ENCODE measurements at places on chromosomes 1 and 21.

DNA sequence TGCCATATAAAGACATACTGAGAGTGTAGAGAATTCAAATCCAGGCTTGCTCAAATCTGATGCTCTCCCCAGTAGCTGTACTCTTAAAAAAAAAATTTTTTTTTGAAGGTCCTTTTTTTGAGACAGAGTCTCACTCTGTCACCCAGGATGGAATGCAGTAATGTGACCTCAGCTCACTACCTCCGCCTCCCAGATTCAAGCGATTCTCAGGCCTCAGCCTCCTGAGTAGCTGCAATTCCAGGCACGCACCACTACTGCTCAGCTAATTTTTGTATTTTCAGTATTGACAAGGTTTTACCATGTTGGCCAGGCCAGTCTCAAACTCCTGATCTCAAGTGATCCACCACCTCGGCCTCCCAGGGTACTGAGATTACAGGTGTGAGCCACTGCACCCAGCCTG lies 28.7 kb downstream of the STYXL2 start:
- no peak for DNase-seq

DNA sequence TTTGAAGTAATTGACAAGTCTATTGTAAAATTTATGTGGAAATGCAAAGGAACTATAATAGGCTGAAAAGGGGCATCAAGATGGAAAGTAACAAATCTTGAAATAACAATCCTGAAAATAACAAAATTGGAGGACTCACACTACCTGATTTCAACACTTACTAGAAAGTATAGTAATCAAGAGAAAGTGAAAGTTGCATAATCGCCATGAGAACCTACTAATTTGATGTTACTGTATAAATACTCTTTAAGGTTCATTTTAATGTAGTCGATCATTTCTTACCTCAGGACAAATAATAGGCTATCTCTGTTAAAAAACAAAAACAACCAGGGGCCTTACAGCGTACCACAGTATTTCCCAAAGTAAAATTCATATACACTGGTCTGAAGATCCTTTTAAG lies 71.7 kb downstream of the EDEM3 start:
- no peak for DNase-seq

- no peak for DNase-seq
Measured at GRCh38 chr1:27005166-27005530, 7.5 kb downstream of the TENT5B start.

DNA sequence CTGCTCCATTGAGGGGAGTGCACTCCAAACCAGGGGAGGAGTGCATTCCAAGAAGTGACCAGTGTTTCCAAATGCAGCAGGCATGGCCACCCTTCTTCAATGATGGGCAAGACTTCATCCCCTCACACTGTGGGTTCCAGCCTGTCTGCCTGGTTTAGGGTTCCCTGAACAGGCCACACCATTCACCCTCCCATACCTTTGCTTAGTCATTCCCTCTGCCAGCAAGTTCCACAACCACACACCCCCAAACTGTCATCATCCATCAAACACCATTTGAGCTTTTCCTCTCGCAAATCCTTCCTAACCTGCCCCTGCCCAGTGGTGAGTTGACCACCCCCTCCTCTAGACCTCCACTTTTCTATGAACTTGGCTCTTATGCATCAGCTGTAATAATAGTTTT lies 116.0 kb downstream of the PLPP3 start:
- DNase-seq, result no peak

DNA sequence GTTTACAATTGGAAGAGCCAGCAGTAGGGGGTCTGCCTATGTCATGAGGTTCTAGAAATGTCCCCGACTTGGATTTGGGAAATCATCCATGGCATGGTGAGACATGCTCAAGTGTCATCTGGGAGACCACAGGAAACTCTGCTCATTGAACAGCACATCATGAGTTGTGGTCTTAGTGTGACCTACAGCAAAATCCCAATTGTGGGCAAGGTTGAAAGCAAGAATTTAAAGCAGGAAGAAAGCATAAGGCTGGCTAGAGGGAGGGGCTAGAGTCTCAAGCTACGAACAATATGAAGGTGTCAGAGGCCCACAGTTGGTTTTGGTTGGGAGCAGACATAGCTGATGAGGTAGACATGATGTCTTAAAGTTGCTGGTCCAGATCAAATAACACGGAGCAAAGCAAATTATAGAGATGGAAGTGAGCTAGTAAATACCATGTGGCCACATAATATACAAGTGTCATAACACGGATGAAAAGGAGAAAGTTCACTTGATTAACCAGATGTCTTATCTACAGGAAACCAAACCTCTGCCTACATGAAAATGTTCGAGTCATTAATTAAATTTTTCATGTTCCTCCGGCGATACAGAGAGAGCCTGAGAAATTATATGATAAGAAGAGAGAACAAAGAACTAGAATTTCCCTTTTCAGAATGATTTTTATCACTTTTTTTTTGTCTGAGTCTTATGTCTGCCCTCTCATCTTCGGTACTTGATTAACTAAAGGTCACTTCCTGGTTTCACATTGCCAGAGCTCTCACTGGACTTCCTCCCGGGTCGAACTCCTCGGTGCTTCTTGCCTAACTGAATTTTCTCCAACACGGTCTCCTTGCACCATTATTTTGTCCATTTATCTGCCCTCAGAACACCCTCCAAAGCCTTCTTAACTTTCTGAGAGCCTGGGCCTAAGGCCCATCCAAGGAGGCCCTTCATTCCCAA lies 67.5 kb upstream of the DUSP10 start:
- DNase-seq, result no peak
